ENCODE measurements at places on chromosomes 3 and 15.

DNA sequence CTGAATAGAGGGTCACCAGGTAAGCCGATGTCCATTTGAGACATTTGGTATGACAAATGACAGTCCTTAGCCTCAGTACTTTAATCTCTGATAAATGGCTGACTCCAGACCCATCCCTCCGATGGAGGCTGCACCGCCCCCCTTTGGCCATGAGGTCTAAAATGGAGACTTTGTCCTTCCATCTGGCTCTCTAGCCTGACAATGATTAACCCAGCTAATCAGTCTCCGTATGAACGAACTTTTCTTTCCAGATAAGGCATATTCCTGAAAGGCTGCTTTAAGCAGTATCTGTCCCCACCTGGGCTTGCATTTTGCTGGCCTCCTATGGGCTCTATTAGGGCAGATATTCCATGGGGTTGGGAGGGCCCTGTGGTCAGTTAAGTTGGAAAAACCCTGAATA is 10.8 kb upstream of the MYZAP start:
- no peak for DNase-seq

DNA sequence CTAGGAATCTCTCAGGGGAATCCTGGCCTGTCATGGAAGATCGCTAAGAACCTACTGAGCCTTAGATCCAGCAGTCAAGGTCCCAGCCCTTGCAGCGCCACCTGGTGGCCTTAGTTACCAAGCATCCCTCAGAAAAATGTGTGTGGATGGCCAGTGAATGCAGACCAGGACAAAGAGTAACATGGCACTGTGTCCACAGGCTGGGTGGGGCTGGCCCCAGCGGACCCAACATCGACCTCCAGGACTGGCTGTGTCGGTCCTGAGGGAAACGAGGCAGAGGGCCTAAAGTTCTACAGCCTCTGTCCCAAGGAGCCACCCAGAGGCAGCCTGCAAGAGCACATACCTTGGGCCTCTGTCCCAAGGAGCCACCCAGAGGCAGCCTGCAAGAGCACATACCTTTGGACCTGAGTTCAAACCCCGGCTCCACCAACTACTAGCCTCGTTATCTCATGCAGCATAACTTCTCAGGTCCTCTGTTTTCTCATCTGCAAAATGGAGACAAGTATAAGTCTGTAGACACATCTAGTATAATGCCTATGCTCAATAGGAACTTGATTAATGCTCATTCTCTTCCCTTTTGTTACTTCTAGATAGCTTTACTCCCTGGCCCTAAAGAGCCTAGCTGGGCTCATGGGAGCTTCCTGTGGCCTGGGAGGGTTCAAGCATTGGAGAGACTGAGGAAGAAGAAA is 57.5 kb upstream of the HERC1 start:
- peak; percentile 85 for DNase-seq

GRCh38 chr3:115814778-115815380 is 191.6 kb downstream of the GAP43 start:
- peak; percentile 54 for DNase-seq

DNA sequence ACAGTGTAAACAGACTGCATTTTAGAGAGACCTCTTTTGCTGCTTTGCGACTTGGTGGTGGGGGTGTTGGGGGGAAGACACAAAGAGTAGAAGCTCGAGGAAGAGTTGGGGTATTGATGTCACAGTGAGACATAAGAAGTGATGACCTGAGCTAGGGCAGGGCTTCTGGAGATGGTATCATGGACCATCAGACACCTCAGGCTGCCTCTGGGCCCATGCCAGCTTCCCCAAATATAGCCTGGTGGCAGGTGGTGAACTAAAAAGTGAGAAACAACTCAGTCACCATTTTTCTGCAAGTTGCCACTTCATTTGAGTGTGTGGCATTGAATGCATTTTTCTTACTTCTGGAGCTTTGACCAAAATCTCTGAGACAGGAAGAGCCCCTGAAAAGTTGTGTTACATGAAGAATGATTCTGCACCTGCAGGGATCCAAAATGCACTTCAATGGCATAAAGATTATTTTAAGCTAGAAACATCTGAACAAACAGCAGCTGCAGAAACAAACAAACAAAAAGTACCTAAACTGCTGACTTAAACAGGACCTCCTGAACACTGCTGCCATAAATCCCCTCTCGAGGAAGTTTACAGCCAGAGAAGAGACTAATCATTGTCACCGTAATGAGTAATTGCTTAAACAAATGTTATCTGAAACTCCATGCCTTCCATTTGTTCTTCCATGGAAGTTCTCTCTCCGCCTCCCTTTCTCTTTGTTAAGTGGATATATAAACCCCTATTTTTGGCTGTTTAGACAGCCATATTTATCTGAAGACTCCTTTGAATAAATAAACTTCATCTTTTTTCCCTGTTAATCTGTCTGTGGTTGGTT is 15.2 kb upstream of the XIRP1 start:
- no peak for DNase-seq

DNA sequence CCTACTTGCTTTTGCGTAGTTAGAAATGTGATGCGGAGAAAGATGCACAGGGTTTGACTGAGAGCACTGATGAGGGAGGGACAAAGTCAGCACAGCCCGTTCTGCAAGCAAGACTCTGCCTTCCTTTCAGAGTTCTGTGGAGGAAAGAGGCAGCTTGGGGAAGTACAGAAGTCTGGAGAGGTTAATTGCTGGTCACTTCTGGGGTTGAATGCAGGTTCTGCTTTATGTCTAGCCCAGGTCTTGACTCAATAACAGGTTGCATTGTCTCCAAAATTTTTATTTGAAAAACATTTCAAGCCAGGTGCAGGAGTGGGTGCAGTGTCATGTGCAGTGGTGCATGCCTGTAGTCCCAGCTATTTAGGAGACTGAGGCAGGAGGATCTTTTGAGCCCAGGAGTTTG is 461.7 kb downstream of the NR2F2 start:
- no peak for DNase-seq

GRCh38 chr3:42984701-42985100 is 5.6 kb downstream of the GASK1A start:
- DNase-seq, result no peak

- DNase-seq, result no peak
Measured at GRCh38 chr3:178545337-178545736, 9.1 kb downstream of the KCNMB2 start.

DNA sequence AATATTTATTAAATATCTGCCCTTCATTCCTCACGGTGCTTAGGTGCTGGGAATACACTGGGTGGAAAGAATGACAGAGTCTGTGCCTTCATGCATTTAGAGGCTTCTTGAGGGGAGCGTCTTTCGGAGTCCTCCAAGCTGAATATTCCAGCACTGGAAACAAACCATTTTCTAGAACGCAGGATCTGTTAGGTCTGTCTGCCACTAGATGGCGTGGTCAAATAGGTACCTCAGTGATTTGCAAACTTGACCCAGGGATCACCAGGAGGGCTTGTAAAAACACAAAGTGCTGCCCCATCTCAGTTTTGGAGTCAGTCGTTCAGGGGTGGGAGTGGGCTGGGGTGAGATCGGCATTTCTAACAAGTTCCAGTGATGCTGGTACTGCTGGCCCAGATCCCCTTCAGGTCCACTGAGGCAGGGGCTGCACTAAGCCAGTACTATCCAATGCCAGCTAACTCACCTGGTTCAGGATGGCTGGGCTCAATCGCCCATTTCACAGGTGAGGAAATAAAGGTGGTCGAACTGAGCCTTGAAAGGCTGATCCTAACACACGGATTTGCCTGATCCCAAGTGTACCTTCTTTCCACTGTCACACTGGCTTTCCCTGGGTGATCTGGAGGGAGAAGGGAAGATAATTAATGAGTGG is 14.8 kb downstream of the ARNT2 start:
- DNase-seq, result peak; percentile 23

GRCh38 chr3:57370341-57370740 is 77.9 kb upstream of the ASB14 start:
- no peak for DNase-seq

- DNase-seq, result no peak
Measured at GRCh38 chr3:39165518-39165917, 12.1 kb upstream of the CSRNP1 start.

GRCh38 chr3:123861081-123861836 is 22.9 kb downstream of the MYLK start:
- peak; percentile 29 for DNase-seq

DNA sequence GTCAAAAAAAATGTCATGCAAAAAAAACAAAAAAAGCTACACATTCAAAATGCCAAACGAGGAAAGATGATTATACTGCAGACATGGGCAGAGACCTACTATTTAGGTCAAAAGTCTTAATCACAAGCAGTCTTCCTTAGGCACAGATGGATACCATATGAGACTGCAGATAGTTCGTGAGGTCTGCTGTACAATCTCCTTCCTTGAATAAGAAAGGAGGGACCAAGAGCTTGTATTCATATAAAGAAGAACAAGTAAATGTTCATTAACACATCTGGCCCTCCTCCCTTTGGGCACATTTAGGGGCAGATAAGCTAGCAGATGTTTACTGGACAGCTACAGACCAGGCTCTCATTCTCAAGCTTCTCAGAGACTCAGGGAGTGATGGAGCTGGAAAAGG is 45.3 kb downstream of the ANXA2 start:
- DNase-seq, result peak; percentile 60

DNA sequence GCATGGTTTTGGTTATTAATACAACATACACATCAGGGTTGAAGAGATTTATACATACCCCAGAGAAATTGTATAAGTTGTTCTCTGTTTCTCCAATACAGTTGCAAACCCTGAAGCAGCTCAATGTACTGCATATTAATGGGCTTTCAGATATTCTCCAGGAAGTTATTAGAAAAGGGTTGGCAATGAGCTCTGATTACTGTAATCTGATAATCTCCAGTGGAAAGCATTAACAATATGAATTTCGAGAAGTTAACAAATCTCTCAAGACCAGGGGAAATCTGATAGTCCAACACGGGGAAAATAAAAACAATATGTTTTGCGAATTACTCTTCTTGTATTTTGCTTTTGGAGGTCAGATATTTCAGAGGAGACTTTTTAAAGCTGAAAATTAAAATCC is 950.1 kb downstream of the TBL1XR1 start:
- DNase-seq, result no peak

- DNase-seq, result no peak
Measured at GRCh38 chr3:159293493-159293892, 491.6 kb downstream of the MFSD1 start.

GRCh38 chr3:13619661-13620230 is 70.8 kb downstream of the FBLN2 start:
- no peak for DNase-seq

DNA sequence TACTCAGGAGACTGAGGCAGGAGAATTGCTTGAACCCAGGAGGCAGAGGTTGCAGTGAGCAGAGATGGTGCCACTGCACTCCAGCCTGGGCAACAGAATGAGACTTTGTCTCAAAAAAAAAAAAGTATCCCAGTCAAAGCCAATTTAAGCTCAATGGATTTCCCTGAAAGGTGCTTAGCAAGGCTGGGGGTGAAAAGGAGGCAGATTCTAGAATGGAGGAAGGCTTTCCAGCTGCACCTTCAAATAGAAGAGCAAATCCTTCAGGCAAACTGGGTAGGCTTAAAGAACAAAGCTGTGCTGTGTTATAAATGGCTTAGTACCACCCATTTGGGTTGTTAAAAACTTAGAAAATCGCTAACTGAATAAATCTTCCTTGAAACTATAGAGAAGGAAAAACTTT is 3.0 kb upstream of the IFT57 start:
- no peak for DNase-seq

- DNase-seq, result no peak
Measured at GRCh38 chr3:67047051-67047450, 48.9 kb downstream of the KBTBD8 start.

DNA sequence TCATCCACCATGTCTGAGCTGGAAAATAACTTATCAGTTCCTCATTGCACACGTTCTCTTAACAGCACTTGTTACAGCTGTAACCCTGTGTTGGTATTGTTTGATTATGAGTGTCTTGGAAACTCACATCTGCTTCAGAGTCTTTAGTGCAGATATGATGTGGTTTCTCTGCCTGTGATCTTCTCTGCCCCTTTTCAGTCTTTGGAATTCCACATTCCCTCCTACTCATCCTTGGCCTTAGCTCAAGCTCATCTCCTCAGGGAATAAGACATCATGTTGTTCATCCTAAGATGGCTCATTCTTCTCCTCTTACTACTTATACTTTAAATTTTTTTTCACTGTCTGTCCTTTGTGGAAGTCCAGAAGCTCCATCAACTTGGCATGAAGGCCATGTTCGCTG is 77.7 kb downstream of the SYNPR start:
- DNase-seq, result peak; percentile 57

DNA sequence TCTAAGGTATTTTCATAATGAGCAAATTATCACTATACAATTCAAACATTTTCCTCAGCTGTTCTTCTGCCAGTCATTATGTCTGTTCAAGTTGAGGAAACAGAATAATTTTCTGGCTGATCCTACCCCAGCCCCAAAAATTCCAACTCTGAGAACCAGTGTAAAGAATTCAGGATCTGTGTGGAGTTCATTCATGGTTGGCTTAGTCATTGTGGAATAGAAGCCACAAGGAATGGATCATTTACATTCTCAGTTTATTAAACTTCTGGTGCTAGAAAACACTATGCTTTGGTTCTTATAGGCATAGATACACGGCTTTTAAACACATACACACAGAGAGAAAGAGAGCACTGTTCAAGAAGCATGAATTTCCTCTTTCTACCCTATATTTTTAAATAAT is 134.6 kb downstream of the CMSS1 start:
- no peak for DNase-seq

DNA sequence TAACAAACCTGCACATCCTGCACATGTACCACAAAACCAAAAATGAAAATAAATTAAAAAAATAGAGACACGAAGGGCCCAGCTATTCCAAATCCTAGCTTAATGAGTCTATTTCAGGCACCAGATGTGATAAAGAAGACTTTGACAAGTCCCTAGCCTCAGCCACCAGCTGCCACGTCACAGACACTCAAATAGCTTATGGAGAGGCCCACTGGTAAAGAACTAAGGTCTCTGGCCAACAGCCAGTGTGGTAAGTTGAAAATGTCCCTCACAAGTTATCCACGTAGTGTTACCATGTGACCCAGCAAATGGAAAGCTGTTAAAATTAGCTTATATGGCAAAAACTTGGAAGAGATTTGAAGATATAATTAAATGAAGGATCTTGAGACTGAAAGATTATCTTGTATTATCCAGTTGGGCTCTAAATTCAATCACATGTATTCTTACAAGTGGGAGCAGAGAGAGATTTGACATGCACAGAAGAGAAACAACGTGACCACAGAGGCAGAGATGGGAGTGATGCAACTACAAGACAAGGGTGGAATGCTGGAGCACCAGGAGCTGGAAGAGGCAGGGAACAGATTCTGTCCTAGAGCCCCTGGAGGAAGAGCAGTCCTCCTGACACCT is 10.9 kb downstream of the ACSBG1 start:
- peak; percentile 37 for DNase-seq

GRCh38 chr15:52336529-52336928 is 40.9 kb upstream of the MYO5C start:
- DNase-seq, result peak; percentile 33

DNA sequence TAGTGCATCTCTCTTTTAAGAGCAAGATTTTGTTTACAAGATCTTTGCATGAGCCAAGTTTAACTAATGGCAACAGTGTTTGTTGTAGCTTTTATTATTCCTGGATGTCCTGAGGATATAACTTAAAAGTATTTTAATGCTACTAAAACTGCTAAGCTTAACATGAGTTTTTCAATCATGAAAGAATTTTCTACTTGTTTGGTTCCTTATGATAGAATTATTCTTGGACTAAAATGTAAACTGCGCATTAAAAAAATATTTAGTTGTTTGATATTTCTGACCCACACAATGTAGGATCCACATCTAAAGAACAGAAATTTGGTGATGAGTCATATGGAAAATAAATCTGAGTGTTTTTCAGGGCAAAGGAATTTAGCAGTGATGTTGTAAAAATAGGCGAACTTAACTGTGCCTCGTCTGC is 70.8 kb downstream of the RAP2B start:
- DNase-seq, result peak; percentile 78

- DNase-seq, result no peak
Measured at GRCh38 chr3:181879926-181880325, 168.2 kb downstream of the SOX2 start.
